ENCODE measurements at places on chromosomes 2 and 18.

GRCh38 chr18:65651192-65651591 lies 99.6 kb upstream of the CDH7 start:
- DNase-seq = no peak

GRCh38 chr2:45919711-45920111 lies 268.2 kb downstream of the PRKCE start:
- no peak for DNase-seq

- DNase-seq = no peak
Observed at GRCh38 chr18:46536215-46536874, 120.7 kb downstream of the LOXHD1 start.

DNA sequence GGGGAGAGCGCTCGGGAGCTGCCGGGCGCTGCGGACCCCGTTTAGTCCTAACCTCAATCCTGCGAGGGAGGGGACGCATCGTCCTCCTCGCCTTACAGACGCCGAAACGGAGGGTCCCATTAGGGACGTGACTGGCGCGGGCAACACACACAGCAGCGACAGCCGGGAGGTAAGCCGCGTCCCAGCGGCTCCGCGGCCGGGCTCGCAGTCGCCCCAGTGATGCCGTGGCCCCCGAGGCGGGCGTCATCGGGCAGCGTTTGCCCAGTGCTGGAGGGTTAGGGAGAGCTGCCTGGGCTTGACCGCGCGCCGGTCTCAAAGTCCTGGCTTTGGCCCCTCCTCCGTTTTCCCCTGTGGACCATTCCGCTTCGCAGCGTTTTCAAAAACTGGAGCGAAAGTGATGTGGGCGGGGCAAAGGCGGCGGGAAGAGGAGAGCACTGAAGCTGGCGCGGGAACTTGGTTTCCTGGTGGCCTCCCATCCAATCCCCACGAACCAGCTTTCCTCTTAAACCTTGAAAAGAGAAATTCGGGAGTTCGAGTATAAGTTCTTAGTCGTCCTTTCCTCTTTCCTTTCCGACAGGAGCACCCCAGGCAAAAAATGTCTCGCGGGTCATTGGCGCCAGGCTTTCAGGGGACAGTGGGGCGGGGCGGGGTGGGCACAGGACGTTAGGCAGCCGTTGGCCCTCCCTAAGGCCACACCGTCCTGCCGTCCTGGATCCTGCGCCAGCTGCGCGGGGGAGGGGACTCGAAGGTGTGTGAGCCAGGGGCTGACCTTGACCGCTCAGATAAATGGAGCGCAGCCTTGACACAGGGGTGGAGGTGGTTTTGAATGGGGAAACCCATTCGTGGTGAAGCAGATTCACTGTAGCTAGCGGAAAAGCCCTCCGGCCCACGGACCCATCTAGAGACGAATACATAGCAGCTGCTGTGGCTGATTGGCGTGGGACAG lies 821 bp downstream of the TYMS start:
- peak; percentile 56 for DNase-seq

DNA sequence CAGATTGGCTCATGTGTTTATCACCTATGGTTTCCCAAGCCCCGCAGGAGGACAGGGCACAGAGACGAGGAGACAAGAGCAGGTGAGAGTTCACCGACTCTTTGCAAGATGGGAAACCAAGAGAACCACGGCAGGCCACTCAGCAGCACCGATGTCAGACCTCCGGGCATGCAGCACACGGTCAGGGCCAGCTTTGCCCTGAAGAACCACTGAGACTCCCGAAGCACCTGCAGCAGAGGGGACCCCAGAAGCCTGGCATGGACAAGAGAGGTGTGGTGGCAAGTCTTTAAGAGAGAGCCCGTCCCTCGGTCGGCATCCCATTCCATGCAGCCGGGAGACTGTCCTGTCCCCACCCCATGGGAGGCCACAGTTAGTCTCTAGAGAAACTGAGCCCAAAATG lies 36.6 kb upstream of the TAF1B start:
- no peak for DNase-seq

DNA sequence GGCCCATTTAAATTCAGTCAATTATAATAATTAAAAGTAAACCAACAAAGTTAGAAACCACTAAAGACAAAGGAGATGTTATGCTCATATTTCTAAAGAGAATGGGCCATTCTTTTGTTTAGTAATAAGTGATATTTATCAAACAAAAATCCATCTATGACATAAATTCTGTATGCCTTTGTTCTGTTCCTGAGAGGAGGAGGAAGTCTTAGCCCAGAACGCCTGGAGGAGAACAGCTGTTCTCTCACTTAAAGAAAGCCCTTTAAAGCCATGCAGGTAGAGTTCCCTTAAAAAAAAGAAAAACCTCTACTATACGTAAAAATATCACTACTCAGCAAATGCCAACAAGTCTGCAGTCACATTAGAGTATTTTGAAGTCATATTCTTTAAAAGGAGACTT lies 15.5 kb downstream of the LAMA1 start:
- no peak for DNase-seq

DNA sequence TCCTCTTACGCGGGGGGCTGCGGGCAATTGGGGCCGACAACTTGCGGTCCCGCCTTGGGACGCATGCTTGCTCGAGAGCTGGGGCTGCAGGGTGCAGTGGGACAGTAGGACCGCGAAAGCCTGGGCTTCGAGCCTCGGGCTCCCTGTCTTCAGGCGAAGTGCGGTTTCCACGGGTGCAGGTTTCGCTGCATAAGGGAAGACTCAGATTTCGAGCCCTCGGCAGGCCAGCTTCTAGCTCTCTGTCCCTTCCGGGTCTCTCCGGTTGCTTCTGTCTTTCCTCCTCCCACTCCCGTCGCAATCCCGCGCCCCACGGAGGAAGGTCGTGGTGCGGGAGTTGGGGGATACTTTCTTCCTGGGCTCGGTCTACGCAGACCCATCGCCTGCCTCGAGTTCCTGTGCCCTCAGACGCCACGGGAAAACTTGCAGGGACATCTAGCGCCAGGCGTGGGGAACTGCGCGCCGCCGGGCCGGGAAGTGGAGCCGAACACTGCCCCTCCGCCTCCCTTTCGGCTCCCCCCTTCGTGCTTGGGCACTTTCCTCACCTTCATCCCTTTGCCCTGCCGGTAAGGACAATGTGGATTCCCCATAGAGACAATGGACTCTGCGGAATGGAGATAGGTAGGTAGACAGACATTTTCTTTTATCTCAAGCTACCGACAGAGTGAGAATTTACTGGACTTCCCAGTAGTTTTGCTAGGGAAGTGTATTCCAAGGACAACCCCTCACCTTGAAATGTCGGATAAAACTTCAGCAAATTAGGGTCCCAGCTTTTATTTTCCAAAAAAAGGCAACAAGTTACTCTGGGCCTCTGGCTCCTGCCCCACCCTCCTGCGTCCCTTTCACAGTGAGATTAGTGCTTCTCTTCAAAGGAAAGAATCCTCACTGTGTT lies 4.2 kb upstream of the HOXD13 start:
- DNase-seq = peak; percentile 5

DNA sequence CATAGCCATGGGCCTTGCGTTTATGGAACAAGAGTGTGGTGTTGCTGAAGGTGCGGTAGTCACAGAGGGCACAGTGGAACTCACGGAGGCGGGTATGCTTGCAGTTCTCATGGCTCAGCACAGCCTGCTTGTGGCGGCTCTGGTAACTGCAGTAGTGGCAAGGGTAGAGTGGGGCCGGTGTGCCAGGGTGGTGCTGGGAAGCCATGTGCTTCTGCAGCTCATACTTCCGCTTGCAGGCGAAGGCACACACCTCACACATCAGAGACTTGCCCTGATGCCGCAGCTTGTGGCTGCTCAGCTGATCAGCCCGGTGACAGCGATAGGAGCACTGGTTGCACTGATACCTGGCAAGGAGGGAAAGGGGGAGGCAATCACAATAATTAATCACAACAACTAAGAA lies 14.7 kb downstream of the ZNF142 start:
- no peak for DNase-seq

DNA sequence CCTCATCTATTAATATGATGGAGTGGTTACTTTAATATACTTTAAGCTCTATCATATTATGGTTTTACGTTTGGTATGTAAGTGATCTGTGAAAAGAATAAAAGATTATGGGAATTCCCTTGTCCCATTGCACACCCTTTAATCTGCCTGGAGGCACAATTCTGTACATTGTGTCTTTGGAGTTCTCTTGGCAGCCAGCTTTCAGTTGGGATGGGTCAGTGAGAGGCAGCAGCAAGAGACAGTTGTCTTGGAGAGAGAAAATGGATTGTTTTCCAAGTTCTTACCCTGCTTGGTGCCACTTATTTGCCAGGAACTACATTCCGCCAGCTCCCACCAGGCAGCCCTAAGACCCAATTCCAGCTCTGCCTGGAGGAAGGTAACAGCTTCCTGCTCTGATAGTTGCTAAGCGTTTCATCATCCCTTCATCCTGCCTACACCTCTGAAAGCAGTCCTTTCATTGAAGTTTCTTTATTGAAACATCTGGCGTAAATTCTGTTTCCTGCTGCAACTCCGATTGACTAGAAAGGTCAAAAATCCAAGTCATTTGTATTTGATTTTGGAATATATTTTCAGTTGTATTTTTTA lies 365.2 kb downstream of the AKAIN1 start:
- no peak for DNase-seq

DNA sequence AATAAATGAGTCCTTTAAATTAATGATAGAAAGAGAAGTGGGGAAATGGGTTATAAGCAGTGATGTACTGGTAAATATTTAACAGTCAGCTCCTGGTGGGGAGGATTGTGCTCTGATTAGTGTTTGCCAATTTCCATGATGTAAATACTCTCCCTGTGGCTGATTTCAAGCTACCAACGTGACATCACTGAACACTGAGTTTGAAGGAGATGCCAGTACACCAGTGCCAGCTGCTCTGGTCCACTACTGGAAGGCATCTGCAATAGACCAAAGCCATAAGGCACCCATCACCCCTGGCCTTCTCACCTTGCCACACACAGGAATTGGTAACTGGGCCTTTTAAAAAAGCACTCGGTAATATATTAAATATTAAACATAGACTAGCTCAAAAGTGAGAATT lies 77.7 kb downstream of the TGOLN2 start:
- DNase-seq = no peak

DNA sequence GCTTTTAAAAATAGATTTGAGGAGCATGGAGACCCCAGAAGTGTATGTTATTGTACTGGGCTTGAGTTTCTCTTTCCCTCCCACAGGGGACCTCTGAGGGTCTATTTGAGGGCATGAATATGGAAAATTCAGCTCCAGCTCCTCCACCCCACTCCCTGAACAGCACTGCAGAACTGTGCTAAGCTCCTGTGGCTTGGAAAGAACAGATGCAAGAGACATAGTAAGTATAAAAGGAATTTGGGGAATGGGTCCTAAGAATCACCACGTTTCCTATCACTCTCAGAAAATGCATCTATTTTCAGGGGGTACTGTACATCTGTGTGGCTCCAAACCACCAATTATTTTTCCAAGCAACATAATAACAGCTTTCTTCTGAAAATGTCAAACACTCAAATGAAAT lies 416.1 kb downstream of the ZNF521 start:
- DNase-seq = no peak

DNA sequence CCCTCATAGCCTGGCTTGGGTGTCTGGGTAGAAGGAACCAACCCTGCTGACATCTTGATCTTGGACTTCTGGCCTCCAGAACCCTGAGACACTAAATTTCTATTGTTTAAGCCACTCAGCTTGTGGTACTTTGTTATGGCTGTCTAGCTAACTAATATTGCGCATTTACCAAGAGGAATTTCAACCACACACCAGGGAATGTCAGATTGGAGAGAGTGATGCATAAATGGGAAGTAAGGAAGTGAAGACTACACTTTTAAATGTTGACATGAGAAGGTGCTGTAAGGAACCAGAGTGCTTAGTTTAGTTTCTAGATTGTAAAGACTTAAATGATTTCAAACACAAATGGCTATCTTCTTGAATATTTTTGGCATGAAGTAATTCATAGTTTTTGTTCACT lies 98.9 kb upstream of the ITGB6 start:
- DNase-seq = no peak

DNA sequence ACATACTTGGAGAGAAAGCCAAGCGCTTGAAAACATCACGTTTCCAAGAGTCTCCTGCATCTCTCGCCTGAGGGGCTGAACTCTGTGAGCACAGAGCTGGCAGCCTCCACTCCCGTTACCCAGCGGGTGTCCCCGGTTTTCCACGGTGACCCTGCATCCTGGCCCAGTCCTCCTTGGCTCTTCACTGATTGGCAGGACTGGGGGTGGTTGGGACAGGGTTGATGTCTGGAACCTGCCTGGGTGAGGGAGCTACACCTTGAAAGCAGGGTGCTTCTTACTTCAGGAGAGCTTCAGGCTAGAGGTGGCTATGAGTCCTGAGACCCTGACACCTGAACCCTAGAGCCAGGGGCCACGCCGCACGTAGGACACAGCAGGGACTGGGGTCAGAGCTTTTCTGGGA lies 234.1 kb downstream of the DYSF start:
- DNase-seq = no peak

- DNase-seq = no peak
Observed at GRCh38 chr2:73736378-73736777, 767 bp downstream of the TPRKB start.

DNA sequence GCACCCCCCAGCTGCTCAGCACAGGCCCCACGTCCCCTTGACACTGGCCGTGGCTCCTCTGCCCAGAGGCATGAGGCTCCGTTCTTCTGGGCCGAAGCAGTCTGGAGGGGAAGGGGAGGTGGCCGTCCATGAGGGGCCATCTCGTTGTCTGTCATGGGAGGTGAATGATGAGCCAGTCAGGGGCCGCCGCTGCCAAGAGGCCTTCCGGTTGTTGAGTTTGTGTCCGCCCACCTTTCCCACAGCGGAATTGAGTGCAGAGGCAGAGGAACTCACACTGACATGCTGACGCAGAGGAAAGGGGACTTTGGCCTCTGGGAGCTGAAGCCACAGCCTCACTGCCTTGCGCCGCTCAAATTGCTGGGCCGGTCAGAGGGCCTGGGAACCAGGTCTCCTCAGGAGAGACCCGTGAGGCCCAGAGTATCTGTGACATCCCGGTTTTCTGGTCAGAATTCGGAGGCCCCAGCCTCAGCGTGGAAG lies 268.4 kb downstream of the ATAD2B start:
- DNase-seq = no peak

DNA sequence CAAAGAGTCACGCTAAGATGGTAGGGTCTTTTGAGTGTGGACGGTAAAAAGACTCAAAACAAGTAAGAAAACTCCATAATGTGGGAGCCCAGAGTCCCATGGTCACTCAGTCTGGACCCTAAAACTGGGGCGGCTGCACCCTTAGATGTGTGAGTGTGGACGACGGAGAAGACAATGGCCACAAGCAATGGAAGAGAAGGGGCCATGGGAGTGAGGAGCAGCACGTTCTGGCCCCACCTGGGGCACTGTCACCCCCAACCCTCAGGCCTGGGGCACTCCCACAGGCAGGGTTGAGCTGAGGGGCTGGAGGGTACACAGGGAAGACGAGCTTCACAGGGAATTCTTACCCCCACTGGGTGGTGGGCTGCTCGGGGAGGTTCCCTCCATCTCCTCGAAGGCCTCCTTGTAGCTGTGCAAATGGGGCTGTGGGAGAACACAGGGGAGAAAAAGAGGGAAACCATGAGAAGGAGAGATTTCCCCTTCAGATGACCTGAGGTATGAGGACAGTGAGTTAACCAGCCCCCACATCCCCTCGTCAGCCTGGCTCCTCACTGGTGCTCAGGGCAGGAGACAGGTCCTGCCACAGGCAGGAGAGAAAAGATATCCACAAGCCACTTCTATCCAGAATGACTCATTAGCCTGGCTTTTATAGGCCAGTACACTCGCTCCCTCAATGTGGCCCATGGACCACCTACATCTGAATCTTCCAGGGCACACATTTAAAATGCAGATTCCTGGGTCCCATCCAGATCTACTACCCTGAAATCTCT lies 167.9 kb downstream of the TNS1 start:
- no peak for DNase-seq

All from amygdala (tissue), 56 donors.